ENCODE measurements at places on chromosomes 3 and 15.

GRCh38 chr3:69442771-69443311 is 57.0 kb upstream of the FRMD4B start:
- no peak for DNase-seq

DNA sequence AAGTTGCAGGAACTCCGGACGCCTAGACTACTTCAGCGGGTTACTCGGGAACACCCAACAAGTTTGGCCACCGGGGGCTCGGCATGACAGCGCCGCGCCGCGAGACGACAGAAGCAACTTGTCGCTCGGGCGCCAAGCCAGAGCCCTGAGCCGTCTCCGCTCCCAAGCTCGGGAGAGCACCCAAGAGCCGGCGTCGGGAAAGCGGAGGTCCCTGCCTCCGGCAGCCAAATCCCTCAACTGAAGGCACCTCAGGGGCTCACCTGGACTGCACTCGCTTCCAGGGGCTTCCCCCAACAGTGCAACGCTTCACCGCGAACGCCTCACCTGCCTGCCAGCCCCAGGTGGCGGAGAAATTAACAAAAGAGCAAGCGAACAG is 640 bp downstream of the MB21D2 start:
- peak; percentile 63 for DNase-seq

DNA sequence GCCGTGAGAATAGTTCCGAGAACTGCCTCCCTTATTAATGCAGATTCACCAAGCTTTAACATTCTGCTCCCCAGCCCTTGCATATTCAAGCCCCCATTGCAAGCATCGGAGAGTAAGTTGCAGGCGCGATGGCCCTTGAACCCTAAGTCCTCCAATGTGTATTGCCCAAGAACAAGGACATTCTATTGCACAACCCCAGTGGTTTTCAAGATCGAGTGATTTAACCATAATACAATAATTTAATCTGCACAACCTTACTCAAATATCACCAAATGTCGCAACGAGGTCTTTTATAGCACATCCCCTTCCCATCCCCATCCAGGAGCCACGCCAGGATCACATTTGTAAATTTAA is 21.7 kb upstream of the PLXND1 start:
- DNase-seq: no peak

DNA sequence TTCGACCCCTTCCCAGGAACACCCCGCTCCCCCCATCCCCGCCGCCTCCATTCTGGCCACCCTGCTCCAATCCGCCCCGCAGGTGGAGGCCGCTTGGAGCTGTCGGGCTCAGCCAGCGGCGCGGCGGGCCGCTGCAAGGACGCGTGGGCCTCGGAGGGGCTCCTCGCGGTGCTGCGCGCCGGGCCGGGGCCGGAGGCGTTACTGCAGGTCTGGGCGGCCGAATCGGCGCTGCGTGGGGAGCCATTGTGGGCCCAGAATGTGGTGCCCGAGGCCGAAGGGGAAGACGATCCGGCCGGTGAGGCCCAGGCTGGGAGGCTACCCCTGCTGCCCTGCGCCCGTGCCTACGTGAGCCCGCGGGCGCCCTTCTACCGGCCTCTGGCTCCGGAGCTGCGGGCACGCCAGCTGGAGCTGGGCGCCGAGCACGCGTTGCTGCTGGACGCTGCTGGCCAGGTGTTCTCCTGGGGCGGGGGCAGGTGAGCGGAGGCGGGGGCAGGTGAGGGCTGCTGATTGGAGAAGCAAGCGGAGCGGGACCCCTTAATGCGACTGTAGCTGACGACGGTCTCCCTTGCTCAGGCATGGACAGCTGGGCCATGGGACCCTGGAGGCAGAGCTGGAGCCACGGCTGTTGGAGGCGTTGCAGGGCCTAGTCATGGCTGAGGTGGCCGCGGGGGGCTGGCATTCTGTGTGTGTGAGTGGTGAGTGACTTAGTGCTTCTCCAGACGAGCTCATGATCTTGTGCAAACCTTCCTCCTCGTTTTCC is 2.5 kb downstream of the RCCD1 start:
- no peak for DNase-seq

- no peak for DNase-seq
Observed at GRCh38 chr3:194967151-194968117, 281.8 kb downstream of the FAM43A start.

DNA sequence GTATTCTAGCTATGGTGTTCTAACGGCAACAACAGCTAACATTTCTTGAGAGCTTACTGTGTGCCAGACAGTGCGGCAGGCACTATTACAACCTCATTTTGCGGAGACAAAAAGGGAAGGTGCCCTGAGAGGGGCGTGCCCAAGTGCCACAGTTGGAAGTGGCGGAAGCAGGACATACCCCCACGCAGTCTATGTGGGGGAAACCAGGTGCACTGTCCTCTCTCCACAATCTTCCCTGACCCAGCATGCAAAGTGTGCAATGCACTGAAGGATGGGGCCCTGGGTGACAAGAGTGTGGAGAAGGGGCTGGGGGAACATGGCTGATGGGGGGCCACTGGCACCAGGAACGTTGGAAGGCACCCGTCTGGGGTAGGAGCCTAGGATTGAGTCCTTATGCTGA is 8.6 kb downstream of the ANP32A start:
- no peak for DNase-seq

GRCh38 chr15:95287720-95288103 is 1042.8 kb upstream of the NR2F2 start:
- DNase-seq: no peak

DNA sequence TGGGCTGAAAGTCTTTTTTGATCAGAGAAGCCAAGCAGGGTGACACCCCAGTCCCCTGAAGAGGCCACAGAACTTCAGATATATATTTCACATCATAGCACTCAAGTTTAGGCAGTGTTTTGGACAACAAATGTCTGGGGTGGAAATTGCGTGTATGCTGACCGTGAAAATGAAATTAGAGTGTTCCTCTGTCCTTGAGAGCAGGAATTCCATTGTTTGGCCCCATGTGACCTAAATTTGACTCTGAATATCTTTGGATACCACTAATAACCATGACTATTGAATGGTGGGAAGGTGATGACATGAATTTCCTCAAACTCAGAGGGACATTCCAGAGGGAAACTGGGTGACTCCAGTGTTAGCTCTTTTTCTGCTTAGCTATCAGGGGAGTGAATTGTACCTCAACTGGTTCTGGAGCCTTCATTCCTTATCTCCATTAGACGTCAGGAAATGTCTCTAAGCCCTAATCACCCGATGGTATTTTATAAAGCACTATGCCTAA is 263.5 kb upstream of the RASGRP1 start:
- no peak for DNase-seq

DNA sequence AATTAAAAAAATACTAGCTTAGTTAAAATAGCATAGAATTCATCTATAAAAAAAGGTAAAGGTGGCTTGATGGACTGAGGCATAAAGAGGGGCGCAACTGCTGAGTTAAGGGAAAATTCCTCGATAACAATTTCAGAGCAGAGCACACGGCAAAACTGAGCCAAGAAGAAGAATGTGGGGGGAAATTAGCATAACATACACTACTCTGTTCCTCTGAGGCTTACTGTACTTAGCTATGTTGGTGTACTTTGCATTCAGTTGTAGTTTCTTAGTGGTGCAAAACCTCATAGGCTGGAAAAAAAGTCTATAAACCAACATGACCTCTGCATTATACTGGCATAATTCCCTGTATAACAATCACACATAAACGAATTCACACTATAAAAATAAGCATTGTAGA is 357.9 kb upstream of the LRRC3B start:
- DNase-seq: no peak

DNA sequence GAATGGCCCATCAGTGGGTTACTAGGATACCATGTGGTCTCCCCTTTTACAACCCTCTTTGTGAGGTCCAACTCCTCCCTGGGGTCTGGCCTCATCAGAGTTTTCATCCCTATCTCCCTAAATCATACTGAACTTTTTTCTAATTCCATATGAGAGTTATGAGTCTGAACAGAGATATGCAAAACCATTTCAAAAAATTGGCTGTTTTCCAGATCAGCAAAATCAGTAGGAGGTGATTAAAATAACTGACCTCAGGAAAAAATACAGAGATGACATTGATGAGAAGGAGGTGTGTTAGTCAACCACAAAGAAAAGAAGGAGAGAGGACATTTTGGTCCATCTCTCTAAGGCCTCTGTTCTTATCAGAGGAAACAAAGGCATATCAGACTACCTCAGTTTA is 200.8 kb upstream of the CFAP20DC start:
- no peak for DNase-seq

GRCh38 chr15:78859971-78860719 is 12.5 kb upstream of the MORF4L1 start:
- DNase-seq: peak; percentile 20

DNA sequence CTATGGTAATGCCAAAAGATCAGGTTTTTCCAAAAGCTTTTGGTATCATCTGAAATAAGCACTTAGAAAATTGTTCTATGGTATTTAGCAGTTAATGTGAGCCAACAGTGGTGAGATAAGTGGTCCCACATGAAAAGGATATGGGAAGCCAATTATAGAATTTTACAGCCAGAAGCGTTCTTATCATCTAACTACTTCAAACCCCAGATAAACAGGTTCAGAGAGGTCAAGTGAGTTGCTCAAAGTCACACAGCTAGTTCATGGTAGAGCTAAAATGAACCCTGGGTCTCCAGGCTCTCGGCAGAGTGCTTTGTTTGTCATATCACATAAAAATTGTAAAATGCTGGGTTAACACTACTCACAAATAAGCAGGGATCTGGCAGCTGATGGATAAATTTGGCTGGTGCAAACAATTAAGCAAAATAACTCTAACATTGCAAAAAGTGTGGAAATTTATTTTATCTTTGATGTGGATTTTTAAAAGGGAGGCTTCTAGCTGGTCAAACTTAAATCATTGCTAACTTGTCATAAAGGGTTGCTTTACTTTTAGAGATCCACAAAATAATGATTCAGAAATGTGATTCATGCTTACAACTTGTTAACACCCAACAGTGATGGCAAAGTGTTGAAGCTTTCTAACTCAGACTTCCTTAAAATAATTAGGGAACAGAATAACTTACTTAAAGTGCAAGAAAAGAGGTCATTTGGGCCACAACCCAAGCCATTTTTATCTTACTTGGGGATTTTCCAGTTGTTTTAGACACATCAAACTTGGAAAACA is 202.8 kb upstream of the TBC1D5 start:
- no peak for DNase-seq

DNA sequence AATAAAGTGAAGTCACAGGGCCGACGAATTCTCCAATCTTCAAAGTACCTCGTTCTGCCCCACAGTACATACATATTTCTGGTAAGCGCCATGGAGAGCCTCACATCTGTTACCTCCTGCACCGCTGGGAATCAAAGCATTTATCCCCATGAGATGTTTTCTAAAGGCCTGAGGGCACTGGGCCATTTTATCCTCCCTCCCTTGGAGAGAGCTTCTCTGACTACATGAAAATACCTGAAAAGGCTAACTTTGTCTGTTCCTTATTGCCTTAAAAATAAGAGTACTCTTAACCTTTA is 148.1 kb downstream of the RORA start:
- no peak for DNase-seq

All from T-helper 1 cell (primary cell).